ENCODE measurements at places on chromosomes 16 and 17.
A peak's percentile ranks its signal among the peaks of the same experiment; 100 is the strongest.

- DNase-seq = no peak
These were observed 1.6 kb downstream of the IGF2BP1 start for GRCh38 chr17:48998587-48999440.

- DNase-seq = no peak
These were observed 5.4 kb downstream of the PDILT start for GRCh38 chr16:20399185-20399584.

DNA sequence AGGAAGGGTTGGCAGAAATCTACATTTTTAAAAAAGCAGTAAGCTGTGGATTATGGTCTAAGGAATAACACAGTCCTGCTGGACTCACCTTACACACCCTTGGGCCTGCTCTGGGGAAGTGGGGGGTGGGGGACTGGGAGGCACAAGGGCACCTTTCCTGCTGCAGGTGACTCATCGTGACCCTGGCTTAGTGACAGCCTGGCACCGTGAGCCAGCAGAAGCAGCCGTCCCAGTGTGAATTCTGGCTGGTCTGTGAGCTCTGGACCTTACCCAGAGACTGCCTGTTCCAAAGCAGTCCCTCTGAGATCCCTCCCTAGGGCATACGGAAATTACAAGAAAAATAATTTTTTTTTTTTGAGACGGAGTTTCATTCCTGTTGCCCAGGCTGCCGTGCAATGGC is 4.2 kb upstream of the CRK start:
- DNase-seq = no peak

DNA sequence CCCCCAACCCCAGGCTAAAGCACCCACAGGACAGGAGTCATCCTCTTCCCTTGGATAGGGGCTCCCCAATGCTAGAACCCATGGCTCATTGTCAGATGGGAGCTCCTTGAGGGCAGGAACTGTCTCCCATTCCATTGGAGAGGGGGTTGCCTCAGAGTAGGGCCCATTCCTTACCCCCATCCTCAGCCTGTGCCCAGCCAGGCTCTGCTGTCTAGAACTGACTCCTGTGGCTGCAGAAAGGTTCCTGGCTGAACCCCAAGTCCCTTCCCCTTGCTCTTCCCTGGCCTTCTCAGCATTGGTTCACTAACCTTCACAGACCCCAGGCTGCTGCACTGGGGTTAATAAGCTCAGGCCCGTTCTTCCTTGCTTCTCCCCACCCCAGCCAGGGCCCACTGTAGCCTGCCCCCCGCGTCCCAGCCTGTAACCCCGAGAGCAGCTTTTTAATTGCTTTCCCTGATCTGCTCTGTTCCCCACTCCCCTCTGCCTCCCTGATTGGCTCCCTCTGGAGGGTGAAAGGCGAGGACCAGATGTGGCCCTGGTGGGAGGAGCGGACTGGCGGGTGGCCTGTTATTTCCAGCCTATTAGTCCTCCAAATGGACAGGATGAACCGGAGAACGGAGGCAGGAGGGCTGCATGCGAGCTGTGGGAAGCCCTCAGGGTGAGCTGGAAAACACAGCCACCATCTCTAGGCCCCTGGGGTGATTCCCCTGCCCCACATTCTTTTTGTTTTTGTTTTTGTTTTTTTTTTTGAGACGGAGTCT is 6.0 kb upstream of the GFAP start:
- peak; percentile 73 for DNase-seq

DNA sequence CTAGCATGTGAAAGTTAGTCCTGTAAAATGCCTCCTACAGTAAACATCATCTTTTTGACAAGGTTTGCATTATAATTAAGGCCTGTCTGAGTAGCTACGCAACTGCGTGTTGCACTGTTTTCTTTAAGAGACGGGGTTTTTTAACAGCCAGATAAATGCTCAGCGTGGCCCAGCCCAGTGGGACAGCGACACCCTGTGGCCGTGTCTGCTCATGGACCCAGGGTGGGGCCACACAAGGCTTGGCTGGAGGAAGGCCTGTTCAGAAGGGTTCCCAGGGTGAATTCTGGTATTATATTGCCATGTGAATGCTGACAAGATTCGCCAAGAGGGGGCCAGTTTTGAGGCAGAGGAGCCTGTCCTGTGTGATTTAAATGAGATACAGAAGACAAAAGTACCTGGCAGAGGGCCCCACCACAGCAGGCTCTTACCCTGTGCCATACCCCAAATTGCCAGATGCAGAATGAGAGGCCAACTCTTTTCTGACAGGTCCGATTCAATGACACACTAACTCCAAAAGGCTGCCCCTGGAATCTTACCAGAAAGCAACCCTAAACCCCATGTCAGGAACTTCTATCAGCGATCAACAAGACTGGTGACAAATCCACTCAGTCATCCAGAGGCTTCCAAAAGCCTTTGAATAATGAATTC is 65.9 kb upstream of the IRX6 start:
- DNase-seq = peak; percentile 92

- DNase-seq = no peak
These were observed 110.3 kb downstream of the BANP start for GRCh38 chr16:88061346-88062110.

DNA sequence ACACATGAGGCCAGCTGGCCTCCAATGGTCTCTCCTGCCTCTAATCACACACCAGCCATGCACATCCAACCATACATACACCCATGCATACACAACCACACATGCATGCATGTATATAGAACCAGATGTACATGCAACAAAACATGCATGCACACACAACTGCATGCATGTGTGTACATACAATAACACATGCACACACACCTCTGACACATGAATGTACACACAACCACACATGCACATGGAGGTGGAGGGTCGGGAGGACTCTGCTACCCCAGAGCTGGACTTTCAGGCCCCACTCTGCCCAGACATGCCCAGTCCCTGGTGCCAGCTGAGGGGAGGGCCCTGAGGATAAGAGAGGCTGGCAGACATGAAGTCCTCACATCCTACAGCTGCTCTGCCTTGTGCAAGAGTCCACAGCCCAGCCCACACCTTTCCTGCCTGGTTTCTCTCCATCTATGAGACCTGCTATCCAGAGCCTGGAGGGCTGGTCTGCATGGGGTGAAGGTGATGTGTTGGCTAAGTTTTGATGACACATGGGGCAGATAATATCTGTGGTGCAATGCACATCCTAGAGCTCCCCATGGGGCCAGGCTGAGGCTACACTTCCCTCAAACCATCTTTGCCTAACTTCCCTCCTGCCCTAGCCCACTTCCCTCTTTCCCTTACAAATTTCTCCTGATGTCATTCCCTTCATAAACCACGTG is 50.9 kb upstream of the SDK2 start:
- no peak for DNase-seq

DNA sequence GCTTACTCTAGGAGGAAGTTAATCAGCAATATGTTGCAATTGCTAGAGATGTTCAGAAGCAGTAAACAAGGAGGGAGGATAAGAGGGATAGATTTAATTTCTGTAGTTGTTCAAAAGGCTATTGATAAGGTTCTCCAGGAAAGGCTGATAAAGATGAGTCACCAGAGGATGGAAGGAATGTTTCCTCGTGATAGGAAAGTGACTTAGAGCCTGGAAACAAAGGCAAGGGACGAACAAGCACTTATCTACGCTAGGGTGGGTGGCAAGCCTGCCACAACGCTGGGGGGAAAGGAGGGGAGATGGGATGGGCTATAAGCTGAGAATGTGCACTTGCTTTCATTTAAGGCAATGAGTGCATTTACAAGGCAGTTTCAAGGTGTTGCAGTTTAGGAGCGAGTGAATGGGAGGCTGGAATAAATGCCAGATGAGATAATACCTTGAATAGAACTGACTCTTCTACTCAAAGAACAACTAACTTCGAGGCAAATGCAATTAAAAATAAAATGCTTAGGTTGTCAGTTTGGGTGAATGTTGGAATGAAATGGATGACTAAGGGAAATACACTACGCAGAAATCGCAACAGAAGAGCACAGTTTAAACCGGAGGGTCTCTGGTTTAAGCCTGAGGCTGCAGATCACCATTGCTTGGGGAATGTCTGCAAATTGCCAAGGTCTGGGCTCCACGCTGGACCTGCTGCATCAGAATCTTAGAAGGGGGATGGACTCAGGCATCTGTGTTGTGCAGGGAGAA is 76.0 kb upstream of the RBBP6 start:
- DNase-seq = no peak

DNA sequence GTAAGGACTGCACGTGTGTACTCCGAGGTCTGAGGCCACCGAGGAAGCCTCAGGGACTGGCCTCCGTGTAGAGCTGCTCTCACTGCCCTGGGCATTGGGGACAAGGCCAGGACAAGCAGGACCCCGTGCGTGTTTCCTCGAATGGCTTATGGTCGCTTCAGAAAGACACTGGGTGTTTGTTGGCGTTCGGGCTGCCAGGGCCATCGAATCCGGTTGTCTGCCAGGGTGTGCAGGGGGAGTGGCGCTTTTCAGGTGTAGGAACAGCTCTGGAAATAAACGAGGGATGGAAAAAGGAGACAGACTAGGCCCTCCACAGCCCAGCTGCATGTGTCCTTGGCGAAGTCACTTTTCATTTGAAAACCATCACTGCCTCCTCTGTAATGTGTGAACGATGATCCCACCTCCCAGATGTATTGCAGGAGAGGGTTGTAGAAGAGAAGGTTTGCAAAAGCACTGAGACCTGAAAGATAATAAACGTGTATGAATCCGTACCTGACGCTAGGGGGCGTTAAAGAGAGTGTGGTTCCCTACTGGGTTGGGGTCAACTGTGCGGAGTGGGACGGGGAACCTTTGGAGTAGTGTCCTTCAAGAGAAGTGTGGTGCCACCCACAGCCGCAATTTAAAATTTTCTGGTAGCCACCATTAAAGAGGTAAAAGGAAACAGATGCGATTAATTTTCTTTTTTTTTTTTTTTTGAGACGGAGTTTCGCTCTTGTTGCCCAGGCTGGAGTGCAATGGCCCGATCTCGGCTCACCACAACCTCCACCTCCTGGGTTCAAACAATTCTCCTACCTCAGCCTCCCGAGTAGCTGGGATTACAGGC is 2.1 kb upstream of the ZSCAN10 start:
- no peak for DNase-seq

- no peak for DNase-seq
These were observed 4.6 kb upstream of the ATP2A1 start for GRCh38 chr16:28873543-28874201.

GRCh38 chr16:4660454-4661007 is 32.8 kb upstream of the NUDT16L1 start:
- DNase-seq = no peak

Measured in H1 (cell line).